EH (cell line): ENCODE measurements at places on chromosomes 16 and 17.
A peak's percentile ranks its signal among the peaks of the same experiment; 100 is the strongest.

GRCh38 chr17:66711401-66711800 lies 123.5 kb upstream of the CACNG5 start:
- DNase-seq: no peak

DNA sequence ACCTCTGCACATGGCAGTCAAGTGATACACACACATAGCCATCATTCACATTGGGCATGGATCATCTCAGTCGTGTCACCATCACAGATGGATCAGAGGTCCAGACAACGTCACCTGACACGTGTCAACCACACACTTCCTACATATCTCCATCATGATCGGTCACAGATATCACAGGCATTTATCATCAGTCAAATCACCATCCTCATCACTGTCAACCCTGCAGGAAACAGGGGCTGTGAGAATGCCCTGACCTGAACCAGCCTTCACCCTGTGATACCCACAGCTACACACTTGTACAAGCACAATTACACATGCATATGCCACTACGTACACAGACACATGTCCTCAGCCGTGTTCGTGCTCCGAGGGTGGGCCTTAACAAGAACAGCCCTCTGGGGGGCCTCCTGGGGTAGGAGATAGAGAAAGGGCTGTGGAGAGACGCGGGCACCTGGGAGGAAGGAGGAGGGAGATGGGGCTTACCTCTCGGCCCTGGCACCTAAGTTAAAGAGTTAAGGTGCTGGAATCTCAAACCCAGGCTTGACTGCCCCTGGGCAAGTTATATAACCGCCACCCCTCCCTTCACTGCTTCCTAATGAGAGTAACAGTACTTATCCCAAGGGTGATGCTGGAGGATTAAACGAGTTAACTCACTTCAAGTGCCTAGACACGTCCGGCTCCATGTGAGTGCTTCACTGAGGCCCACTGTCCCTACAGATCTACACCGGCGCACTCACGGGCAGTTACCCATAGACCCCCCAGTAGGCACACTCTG lies 1.1 kb downstream of the SLC12A4 start:
- DNase-seq: peak; percentile 65

DNA sequence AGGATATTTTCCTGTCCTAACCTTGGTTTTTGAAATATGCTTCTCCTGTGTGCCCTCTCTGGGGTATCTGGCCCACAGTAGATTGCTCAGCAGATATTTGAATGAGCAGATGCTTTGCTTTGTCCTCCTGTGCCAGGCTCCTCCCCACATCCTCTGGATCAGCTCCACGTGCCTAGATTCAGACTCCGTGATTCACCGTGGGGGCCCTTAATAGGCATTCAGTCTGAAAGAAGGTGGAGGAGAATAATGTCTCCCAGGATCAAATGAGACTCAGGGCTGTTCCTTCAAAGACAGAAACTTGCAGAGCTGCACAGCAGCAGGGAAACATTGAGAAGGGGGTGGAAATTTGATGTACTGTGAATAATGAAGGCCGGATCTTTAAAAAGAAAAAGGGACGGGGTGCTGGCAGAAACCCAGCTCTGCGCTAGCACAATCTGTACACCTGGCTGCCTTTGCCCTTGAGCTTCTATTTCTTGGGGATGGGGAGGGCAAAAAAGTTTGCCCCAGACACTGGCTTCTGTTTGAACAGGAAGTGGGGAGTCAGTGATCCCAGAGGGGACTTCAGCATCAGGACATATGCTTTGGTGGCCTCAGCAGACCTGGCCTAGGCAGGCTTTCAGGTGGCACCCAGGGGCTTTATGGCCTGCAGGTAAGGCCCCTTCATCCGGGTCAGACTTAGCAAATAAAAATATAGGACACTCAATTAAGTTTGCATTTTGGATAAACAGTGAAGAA lies 15.9 kb upstream of the SLC12A3 start:
- DNase-seq: peak; percentile 85

- DNase-seq: no peak
Measured at GRCh38 chr17:69495787-69496186, 81.3 kb downstream of the MAP2K6 start.

GRCh38 chr16:25012525-25012991 lies 2.6 kb downstream of the ARHGAP17 start:
- DNase-seq: peak; percentile 97

GRCh38 chr17:33080091-33080490 lies 88.4 kb downstream of the SPACA3 start:
- DNase-seq: no peak

DNA sequence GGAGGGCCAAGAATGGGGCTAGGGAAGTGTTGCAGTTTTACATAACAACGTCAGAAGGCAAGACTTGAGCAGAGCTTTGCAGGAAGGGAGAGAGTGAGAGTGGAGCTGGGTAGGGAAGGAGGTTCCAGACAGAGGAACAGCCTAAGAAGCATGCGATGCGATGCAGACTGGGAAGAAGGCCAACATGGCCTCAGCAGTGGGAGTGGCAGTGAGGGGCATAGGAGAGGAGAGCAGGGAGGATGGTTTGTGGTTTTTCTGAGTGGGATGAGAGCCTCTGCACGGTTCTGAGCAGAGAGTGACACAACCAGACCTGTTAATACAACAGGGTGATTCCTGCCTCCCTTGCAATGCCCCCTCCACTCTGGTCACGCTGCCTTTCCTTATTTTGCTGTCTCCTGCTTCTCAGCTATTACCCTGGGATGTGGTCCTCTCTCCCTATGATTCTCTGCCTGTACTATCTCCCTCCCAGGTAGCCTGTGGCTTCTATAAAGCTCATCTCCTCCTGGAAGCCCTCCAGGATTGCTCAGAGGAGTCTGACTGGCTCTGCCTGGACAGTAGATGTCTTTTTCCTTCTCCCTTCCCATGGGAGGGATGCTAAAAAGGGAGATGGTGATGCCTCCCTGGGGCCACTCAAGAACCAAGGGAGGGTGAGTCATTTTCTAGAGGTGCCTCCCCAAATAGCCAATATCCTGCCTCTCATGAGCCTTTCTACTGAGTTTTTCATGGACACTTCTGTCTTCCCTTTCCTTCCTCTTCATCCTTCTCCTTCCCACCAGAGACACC lies 38.7 kb upstream of the NGFR start:
- peak; percentile 90 for DNase-seq

DNA sequence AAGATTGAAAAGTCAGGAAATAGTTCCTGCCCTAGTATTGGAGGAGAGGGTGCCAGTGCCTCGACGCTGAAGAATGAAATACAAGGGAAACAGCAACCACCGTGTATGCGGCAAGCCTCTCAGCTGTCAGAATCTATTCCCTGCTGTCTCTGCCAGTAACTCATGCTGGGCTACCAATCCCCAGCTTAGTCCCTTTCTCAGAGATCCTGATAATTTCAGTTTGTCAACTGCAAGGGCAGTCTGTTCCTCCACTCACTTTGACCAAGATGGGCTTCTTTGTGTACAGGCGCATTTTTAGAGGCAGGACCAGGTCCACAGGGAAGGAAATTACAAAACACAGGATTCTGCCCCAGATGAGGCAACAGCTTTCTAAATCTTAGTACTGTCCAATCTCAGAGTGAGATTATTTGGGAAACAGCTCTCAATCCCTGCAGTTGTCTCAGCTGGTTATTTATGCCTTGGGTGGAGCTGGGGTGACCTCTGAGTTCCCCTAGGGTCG lies 1.3 kb downstream of the NQO1 start:
- DNase-seq: peak; percentile 39

GRCh38 chr16:89295071-89295900 lies 77.8 kb downstream of the ZNF778 start:
- DNase-seq: no peak

DNA sequence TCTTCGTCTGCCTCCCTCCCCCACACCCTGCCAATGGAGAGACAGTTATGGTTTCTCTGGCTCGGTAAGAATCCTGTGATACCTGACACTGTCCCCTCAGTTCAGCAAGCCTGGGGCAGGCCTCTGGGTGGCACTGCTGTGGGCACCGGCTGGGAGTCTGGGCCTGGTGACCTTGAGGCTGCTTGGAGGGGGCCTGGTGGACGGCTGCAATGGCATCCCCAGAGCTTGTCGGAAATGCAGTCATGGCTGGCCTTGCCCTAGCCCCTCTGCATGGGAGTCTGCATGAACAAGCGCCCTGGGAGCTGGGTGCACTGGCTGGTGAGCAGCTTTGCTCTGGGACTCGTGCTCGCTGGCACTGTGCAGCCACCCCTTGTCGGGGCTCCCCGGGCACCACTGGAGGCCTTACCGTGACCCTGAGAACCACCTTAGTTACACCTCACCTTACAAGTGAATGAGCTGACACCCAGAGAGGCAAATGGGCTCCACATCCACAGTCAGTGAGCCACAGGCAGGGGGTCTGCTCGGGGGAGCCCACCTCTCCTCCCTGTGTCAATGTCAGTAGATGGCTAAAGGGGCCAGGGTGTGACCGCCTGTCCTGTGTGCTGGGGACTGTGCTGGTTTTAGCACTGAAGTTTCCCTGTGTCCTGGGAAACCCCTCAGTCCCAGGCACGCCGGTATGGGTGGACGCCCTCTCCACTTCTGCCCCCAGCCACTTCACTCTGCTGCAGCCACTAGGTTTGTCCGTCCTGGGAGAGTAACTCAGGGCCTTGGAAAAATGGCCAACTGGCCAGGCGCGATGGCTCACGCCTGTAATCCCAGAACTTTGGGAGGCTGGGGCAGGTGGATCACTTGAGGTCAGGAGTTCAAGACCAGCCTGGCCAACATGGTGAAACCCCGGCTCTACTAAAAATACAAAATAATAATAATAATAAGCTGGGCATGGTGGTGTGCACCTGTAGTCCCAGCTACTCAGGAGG lies 1.4 kb downstream of the LGALS3BP start:
- DNase-seq: no peak

DNA sequence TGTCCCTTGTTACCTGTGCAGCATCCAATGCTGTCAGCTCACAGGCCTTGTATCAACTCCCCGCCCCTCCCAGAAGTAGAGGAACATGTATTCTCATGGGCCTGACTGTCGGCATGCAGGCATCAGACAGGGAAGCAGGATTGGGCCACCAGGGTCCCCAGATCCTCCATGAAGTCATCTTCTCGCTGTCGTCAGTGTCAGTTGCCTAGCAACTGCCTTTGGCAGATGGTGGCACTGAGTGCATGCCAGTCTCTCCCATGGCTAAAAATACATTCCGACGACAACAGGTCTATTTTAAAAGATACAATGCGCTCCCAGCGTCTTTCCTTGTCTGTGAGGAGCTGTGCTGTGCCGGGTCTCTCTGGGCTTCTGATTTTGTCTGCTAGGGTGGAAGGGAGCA lies 36.8 kb upstream of the CES5A start:
- no peak for DNase-seq

- no peak for DNase-seq
Measured at GRCh38 chr16:77332792-77333191, 102.0 kb downstream of the ADAMTS18 start.

DNA sequence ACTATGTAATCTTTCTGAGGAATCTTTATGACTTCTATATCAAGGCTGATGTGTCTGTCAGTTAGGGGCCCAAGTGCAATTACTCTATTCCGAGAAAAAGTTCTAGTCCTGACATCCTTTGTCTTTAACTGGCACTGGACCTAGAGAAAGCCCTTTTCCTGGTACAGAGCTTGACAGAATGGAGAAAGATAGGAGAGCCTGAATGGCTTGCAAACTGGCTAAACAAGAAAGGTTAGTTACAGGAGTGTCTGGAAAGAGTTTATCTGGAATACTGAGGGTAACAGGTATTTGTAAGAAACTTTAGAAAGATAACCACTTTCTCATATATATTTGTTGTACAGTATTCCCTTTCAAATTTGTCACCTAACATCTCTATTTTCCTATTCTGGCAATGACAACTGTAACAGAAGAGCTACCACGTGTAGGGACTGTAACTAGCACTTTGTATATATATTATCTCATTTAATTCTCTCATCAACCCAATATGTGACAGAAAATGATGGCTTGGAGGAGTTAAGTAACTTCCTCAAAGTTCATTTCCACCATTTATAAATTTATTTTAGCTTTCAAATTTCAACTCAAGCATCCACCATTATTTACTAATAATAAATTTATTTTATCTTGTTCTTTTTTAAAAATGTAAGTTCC lies 97.4 kb upstream of the C17orf78 start:
- DNase-seq: no peak

GRCh38 chr16:74499114-74499513 lies 77.8 kb upstream of the CLEC18B start:
- DNase-seq: no peak

GRCh38 chr17:34765291-34765690 lies 185.9 kb downstream of the TMEM132E start:
- DNase-seq: no peak

- DNase-seq: no peak
Measured at GRCh38 chr17:2964831-2965230, 98.6 kb downstream of the OR1D5 start.

DNA sequence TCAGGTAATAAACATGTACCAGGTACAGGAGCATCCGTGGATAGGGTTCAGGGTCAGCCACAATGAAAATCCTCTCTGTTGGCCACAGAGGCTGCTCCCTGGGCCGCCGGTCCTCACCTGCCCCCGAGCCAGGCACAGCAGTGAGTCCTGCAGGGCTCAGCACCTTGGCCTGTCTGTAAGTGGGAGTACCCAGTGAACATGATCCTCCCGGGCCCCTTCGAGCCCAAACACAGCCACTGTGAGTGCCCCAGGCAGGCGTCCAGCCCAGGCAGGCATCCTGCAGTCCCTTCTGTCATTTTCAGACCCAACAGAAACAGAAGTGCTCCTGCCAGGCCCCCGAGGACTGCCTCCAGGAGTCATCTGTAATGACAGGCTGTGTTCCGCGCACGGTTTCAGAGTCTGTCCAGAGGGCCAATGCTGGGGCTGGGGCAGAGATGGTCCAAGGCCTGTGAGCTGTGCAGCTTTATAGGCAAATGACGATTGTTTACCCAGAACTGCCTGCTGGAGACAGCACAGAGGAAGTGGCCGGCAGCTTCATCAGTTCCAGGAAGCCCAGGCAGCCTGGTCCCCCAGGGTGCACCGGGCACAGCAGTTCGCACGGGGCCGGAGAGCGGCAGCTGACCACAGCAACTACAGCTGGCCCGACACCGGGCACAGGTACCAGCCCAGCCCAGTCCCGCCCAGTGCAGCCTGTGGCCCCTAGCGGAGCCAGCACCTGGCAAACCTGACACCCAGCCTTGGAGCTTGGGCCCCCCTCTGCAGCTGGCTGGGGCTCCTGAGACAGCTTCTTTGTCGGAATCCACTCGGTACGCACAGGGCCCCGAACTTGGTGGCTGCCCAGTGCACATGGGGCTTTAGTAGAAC lies 13.2 kb downstream of the SLC7A5 start:
- DNase-seq: peak; percentile 85

DNA sequence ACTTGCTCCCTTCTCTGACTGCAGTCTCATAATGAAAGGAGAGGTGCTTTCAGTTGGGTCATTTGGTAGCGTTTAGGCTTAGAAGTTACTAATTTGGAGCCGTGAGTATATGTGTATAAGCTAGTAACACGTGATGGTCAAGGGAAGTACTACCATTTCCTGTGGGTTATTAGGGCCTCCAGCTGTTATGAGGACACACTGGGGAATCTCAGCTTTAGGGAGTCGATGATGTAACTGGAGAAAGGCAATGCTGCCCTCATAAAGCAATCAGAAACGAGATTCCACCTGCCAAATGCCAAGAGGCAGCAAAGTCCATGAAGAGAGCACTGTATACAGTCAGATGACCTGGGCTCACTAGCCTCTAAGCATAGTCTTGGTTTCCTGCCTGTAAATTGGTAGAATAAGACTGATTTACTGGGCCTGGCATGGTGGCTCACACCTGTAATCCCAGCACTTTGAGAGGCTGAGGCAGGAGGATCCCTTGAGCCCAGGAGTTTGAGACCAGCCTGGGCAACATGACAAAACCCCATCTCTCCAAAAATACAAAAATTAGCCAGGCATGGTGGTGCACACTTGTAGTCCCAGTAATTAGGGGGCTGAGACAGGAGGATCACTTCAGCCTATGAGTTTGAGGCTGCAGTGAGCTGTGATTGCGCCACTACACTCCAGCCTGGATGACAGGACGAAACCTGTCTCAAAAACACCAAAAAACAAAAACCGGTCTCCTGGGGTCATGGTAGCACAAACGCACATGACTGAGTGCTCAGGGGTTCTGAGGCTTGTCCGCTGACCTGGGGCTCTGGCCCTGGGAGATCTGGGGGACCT lies 53.0 kb downstream of the SF3B3 start:
- DNase-seq: peak; percentile 93
